ENCODE measurements at places on chromosomes 16 and 17.
A peak's percentile ranks its signal among the peaks of the same experiment; 100 is the strongest.

DNA sequence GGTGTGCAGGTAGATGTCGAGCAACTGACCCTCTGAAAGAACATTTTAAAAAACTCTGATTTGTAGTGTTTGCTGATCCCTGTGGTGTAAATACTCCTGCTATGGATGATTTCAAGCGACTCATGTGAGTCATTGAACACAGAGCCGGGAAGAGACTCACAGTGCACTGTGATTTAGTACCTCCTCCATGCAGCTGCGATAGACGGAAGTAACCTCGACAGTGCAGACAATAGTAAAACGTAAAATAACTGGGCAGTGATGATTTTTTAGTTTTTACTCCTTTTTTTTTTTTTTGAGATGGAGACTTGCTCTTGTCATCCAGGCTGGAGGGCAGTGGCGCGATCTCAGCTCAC, 8.7 kb downstream of the TBX21 start:
- no peak for DNase-seq

GRCh38 chr16:69466547-69466946, 42.1 kb downstream of the CYB5B start:
- no peak for DNase-seq

- DNase-seq = no peak
Observed at GRCh38 chr16:89219365-89219764, 1.9 kb downstream of the ZNF778 start.

DNA sequence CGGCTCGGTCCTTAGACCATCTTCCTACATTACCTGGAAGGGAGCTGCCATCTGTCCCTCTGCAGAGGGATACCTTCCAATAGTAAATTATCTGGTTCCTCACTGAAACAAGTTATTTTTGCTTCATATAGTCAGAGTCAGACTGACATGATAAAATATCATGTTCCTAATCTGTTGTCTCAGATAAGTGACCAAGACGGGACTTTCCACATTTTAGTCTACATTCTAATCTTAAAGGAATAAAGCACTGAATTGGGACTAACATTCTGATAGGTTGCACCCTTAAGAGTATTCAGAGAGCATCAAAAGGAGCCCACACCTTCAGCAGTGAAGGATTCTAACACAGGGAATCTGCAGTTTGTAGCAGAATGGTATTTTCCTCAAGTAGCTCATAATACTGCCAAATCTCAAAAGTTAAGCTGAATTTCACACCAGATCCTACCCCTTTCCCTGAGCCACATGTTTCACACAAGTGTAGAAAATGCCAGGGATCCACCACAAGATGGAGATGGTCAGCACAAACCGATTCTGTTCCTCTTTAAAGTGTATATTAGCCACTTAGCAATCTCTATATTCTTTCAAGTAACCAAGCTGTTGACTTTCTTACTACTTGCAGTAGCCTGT, 13.4 kb downstream of the GINS2 start:
- no peak for DNase-seq

GRCh38 chr16:68073902-68074760, 11.0 kb upstream of the NFATC3 start:
- no peak for DNase-seq

GRCh38 chr17:7329997-7330637, 982 bp upstream of the NEURL4 start:
- DNase-seq = peak; percentile 90

DNA sequence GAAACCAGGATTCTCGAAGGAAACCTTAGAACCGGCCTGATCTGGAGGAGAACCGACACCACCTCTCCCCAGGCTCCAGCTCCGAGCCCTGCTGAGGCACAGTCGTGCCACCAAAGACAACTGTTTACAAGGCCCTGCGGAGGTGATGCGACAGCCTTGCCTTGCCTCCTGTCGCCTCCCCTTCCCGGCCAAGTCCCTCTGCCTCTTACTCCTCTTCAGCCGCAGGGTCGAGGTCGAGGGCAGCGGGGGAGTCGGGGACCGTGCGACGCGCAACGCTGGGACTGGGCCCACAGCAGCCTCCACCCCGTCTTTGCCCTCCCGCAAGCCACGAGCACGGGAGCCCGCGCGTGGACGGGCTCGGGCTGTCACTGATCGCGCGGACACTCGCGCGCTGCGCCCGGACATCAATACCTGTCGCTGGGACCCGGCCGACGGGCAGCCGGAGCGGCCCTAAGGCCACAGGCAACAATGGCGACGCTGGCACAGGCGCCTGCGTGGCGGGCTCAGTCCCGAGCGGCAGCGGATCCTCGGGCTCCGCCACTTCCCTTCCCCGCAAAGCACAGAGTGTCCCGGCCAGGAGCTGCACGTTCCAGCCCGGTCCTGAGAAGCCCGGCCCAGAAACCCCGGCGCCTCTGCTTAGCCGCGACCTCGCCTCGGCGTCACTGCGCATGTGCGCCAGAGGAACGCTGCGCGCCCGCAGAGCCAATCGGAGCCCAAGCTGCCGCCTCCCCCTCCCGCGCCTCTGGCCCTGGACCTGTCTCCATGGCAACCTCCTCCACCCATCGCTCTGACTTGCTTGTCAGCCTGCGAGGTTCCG, at the start of gene ZNF287:
Gene ZNF287 (minus strand): TSS at position 664 of the 817 bp plus-strand sequence. CDS start 1,473 bp downstream, outside the sequence.
- DNase-seq = peak; percentile 94

GRCh38 chr16:3066440-3066748, 954 bp downstream of the IL32 start:
- DNase-seq = no peak

DNA sequence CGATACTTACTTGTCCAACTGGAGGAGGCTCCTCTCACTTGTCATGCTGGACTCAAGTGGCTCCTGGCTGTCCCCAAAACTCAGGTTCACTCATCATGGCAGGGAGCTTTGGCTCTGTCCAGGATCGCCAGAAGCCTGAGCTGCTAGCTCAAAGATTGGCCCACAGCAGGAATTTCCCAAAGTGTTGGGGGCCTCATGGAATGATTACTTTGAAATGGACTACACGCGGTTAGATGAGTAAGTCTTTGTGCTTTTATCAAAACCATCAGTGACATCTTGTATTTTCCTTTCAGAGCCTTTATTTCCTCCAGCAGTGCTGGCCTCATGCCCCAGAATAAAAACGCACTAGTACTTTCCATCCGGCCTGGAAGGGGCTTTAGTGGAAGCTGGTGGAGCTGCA, 29.2 kb upstream of the PHB1 start:
- DNase-seq = no peak

GRCh38 chr17:55168958-55169687, 95.6 kb upstream of the HLF start:
- no peak for DNase-seq

GRCh38 chr16:82062645-82063058, 27.6 kb downstream of the HSD17B2 start:
- DNase-seq = no peak

GRCh38 chr16:878072-878784, 77.7 kb upstream of the GNG13 start:
- no peak for DNase-seq

DNA sequence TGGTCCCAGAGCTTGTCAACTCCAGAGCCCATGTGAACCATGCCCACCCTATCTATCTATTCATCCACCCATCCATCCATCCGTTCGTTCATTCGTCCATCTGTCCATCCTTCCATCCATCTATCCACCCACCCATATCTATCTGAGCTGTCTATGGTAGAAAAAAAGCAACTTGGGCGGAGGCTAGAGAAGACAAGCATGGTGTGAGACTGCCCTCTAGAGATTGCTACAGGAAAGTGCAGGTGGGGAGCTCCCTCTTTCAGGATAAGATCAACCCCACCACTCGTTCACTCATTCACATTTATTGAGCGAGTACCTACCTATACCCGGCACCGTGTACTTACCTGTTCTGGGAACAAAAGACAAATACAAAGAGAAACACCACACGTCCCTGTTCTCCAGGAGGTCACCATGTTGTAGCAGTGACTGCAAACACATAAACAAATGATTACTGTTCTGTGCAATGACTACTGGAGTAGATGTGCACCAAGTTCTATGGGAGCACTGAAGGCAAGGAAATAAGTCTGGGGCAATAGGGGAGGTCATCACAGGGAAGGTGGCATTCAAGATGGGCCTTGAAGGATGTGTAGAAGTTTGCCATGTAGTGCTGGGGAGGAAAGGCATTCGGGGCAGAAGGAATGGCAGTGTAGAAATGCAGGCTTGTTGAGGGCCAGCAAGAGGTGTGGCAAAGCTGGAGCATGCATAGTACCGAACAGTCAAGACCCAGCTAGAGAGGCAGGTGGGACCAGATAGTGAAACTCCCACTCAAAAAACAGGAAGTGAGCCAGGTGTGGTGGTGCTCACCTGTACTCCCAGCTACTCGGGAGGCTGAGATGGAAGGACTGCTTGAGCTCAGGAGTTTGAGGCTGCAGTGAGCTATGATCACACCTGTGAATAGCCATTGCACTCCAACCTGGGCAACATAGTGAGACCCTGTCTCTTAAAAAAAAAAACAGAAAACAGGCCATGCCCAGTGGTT, 13.4 kb upstream of the ATP5MC1 start:
- peak; percentile 25 for DNase-seq

- DNase-seq = peak; percentile 13
Observed at GRCh38 chr16:88264641-88265285, 118.0 kb upstream of the ZNF469 start.

DNA sequence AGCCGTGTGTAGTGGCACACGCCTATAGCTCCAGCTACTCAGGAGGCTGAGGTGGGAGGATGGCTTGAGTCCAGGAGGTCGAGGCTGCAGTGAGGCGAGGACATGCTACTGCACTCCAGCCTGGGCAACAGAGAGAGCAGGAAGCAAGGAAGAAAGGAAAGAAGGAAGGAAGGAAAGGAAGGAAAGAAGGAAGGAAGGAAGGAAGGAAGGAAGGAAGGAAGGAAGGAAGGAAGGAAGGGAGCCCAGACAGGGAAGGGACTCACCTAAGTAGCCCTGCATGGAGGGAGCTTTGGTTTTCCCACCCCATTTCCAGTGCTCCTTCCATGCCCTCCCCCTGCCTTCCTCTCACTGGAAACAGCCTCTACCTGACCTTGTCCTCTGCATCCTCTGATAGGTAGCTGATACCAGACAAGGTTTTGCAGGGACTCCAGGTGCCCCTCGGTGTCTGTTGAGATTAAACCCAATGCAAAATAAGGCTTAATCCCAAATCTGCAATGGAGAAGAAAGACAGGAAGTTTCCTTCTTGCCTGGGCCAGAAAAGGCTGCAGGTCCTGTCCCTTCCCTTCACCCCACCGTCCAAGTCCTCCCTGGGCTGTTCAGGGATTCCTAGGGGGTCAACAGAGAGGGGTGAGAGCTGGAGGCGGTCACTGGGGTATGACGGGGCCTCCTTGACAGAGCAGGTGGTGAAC, 21.5 kb upstream of the CA4 start:
- DNase-seq = no peak

- no peak for DNase-seq
Observed at GRCh38 chr17:75998327-75998795, 2.3 kb upstream of the CDK3 start.

GRCh38 chr17:69828087-69828486, 246.9 kb upstream of the KCNJ16 start:
- DNase-seq = no peak

DNA sequence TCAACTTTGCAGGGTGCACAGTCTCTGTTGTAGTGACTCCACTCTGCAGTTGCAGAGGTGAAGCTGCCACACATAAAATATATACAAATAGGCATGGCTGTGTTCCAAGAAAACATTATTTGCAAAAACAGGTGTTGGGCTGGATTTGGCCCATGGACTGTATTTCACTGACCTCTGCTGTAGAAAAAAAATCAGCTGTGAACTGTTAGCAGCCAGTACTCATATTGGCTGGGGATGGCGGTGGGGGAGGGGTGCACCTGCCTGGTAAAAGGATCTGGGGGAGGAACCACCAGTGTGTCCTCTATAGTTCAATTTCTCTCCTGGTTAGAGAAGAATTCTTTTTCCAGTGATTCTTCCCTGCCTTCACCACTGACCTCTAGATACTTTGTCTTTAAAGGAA, 50.0 kb downstream of the SHISA9 start:
- no peak for DNase-seq

- DNase-seq = no peak
Observed at GRCh38 chr17:12133183-12133582, 112.5 kb downstream of the MAP2K4 start.

- no peak for DNase-seq
Observed at GRCh38 chr17:8892338-8892690, 24.8 kb upstream of the PIK3R6 start.

DNA sequence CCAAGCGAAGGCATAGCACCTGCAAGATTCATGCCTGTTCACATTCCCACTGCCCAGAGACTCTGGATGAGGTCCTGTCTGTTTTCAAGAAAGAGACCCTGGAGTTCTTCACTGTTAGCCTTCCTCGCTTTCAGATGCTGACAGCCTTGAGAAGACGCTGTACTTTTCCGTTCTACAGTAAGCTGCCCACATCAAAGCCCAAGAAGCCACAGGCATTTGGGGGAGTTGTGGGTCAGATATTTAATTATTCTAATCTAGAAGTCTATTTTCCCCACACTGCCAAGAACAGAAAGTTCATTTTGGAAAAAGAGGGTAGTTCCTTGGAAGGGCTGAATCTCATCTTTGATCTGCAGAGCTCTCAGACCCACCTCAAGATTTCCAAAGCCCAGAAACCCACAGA, 127.9 kb downstream of the AXIN2 start:
- no peak for DNase-seq

GRCh38 chr17:55545806-55546205, 34.6 kb upstream of the SMIM36 start:
- no peak for DNase-seq

- no peak for DNase-seq
Observed at GRCh38 chr17:74497471-74497870, 31.0 kb downstream of the CD300A start.

- peak; percentile 67 for DNase-seq
Observed at GRCh38 chr16:89657442-89658220, at the start of the genes CHMP1A and SPATA33. Gene CHMP1A, minus strand, starts transcription at chr16:89657708. Its CDS starts 120 bp downstream, at chr16:89657588. Gene SPATA33, plus strand, starts transcription at chr16:89657836. Its CDS starts 76 bp downstream, at chr16:89657912.

DNA sequence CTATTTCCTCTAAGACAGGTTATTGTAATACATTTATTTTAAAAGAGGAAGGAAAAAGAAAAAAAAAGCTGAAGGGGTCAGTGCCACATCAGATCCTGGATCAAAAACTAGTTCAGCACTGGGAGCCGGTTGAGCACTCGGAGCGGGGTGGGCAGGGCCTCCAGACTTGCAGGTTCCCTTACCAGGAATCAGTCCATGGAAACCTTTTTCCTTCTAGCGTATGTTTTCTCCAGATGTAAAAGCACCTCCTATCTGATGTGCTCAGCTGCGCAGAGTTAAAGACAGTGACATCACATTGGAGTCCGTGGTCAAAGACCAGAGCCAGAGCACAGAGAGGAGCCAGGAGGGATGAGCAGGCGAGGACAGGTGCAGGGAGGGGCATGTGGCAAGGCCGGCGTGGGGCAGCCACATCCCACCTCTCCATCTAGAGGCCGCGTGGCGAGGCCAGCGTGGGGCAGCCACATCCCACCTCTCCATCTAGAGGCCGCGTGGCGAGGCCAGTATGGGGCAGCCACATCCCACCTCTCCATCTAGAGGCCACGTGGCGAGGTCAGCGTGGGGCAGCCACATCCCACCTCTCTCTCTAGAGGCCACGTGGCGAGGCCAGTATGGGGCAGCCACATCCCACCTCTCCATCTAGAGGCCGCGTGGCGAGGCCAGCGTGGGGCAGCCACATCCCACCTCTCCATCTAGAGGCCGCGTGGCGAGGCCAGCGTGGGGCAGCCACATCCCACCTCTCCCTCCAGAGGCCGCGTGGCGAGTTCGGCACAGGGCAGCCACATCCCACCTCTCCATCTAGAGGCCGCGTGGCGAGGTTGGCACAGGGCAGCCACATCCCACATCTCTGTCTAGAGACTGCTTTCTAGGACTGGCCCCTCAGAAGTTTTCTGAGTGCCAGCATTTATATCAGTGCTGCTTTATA, 166.8 kb upstream of the CHMP6 start:
- DNase-seq = no peak

GRCh38 chr17:12865769-12866168, 76.5 kb downstream of the ARHGAP44 start:
- no peak for DNase-seq

Measured in C1 segment of cervical spinal cord (tissue), 14 donors.